Activated CD4-positive, alpha-beta T cell treated with anti-CD3 and anti-CD28 coated beads for 4 hours (primary cell): ENCODE measurements at places on chromosomes 16 and 17.
A peak's percentile ranks its signal among the peaks of the same experiment; 100 is the strongest.

DNA sequence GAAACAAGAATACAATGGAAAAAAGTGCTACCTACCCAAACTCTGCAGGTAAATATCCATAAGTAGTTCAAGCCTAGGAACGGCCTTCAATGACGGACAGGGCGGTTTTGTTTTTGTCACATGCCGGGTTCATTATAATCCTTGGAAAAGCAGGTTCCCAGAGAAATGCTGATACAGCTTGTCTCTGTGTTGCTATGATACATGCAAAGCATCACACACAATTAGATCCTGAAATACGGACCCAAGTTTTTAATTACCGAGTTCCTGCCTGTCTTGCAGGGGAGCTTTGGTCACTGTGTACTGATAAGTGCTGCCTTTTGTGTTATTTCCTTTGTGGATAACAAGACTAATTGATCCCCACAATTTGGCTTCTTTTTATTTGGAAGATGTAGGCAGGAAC lies 217.4 kb downstream of the HAPSTR1 start:
- no peak for DNase-seq

- no peak for DNase-seq
Measured at GRCh38 chr16:1331712-1332617, 1.5 kb upstream of the BAIAP3 start.

DNA sequence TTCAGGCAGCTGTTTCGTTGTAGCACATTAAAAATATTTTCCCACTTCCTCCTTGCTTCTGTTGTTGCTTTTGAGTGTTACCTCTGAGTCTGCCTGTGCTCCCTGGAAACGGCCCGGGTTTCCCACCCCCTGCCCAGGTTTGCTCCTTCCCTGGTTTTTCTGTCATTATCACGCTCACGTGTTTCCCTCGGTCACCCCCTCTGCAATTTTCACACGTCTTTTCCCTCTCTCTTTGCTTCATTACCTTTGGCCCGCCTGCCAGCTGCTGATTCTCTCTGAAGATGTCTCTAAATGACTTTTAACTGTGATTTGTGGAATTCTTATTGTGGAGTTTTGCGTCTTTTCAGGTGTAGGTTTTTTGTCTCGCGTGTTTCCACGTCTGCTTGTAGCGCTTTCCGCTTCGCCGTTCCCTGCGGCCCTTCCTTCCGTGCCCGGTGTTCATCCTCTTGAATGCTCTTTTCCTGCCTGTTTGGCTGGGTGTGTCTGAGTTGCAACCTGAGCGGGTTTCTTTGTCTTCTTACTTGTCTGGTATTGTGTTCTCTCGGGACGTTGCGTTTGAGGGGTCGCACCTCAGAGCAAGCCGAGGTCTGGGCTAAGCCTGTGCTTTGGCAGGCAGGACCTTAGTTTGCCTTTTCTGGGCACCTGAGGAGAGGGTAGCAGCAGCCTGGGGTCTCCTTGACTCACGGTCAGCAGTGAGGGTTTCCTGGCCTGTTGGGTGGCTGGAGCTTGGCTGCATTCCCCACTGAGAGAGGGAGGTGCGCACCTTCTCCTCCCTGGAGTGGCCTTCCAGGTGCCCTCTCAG lies 96.3 kb upstream of the ZNF750 start:
- no peak for DNase-seq

- no peak for DNase-seq
Measured at GRCh38 chr16:66524601-66525164, 25.2 kb downstream of the TK2 start.

GRCh38 chr16:50152351-50152806 lies 727 bp upstream of the TENT4B start:
- peak; percentile 57 for DNase-seq

DNA sequence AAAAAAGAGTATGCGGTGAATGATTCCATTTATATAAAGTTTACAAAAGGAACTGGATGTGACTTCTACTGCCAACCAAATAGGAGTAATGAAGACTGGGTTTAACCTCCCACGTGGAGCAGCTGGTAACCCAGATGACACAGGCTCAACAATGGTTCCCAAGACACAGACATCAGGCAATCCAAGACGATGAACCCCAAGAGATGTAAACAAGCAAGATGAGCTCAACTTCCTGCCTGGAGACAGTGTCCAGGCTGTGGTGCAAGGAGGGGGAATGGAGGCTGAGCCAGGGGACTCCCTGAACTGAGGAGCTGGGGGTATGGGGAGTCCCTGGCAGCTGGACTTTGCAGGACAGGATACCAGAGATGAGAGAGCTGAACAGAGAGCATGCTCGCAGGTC lies 104.7 kb downstream of the LITAF start:
- no peak for DNase-seq

DNA sequence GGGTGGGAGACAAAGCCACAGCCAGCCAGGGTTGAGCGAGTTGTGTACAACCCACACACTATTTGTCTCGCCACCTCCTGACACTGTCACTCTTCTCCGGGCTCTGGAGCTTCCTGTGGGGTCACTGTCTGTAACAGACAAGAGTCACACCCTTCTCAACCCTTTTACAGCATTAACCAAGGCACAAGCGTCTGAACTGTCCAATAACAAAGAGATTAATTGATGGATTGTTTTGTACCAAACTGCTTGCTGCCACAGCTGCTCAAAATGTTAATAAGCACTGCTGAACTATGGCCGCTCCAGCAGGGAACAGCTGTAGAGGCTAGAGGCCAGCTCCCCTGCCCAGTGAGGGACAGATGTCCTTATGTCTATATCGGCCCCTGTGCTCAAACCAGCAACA lies 25.2 kb upstream of the HYDIN start:
- no peak for DNase-seq

DNA sequence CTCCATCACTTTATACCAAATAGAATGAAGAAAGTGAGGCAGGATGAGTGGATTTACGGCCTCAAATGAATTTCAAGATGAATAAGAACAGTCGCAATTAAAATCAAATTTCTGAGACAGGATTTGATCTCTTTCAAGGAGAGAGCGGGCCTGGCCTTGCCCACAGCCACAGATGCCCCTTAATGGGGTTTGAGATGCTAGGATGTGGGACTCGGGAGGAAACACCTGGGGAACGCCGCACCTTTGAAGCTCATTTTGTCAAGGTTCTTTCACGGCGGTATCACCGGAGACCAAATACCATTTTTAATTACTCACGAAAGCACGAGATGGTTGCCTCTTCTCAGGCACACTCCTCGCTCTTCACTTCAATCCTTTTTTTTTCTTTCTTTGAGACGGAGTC lies 178.1 kb upstream of the SDK2 start:
- no peak for DNase-seq

- DNase-seq, result no peak
Measured at GRCh38 chr16:66342294-66342900, 24.1 kb upstream of the CDH5 start.

DNA sequence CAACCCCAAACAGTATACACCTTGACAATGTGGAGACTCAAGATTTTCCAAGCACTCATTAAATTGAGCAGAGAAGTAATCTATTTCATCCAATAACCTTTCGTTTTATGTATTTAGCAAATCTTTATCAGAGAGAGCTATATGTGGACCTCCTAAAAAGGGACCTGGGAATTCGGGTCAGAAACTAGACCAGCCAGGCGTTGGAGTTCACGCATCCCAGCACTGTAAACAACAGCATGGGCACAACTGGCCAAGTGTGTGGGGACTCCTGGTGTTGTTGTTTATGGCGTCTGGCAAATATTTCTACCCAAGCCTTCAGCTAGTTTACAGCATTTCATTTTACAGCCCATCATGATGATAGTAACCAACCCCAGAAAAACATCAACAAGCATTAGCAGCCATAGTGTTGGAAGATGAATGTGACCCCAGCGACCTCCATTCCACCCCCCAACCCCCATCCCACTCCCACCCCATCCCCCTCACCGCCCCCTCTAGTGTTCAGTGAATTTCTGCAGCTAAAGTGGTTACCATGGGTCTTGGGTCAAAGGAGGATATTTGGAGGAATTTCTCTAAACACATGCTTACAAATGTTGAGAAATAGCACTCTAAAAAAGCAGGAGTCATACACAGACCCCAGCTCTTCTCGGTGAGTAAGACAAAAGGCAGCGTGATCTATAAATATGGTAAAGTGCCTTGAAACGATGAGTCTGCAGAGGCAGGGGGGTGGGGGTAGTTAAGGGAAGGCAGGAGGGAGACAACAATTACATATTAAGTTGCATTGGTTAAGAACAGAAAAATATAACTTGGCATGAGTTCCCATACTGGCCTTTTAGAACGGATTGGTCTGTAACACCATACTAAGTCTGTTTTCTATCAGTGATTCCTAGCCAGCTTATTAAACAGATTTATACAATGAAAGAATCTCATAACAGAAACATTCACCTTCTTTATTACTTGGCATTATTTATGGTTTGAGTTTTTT lies 91.4 kb upstream of the TBX2 start:
- DNase-seq, result no peak

DNA sequence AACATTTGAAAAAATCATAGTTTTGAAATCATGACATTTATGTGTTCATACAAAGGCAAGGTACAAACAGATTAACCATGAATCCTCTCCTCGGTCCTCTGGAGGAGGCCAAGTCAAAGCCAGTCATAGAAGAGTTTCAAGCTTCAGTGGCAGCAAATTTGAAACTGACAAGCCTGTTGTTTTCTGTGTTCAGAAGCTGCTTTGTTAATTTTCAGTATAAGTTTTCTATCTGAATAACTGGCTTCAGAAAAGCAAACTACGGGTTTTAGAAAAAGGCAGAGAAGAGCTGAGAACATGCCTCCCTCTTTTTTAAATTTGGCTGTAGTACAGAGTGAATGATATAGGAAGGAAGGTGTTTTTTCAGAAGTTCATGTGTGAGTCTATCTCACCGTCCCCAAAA lies 79.6 kb upstream of the CLEC18B start:
- DNase-seq, result no peak

- DNase-seq, result no peak
Measured at GRCh38 chr16:1635070-1635469, 22.9 kb downstream of the CRAMP1 start.
